ENCODE measurements at places on chromosomes 7 and 10.

DNA sequence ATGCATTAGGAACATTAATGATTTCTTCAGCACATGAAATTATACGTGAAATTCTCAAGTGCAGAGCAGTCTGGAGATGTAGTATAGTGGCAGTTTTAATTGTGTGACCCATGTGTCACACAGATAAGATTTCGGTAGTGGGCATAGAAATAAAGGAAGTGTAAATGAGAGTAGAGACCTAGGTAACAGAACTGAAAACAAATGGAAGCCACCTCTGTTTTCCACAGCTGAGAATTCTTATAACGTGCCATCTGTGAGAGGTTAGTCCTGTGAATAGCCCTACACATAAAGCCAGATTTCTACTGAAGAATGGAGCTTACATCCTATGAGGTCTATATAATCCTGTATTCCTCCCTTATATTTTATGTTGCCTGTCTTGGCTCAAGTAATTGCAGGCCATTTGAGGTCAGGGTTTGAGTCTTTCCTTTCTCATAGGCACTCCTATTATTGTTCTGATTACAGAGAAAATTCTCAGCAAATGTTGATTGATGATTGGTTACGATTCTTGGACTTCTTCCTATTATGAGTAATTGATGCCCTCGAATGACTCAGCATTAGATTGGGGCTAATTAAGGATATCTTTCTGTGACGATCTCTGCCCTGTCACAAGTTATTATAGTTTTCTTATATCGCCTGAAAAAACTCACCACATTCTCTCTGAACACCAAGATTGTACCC, 258.2 kb downstream of the KIF20B start:
- no peak for DNase-seq

DNA sequence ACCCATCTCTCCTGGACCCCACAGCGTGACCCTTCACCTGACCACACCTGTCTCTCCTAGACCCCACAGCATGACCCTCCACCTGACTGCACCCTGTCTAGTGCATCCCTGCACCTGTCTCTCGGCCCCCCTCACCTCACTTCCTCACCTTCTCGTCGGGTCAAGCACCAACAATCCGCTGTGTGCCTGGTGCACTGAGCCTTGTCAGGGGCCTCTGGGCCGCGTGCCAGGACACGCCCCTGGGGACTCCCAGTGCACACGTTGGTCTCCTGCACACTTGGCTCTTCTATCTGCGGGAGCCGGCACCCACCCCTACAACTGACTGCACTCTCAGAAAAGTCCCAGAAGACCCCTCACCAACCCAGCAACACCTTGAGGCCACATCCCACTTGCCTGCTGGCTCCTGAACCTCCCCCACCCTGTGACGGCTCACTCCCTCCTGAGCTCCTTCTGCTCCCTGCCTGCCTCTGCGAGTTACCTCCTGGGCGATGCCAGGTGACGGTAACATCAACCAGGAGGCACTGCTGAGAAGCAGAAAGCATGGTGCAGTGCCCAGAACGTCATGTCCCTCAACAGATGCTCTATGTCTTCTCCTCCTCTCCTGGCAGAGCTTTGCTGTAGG, 147.6 kb downstream of the DIP2C start:
- no peak for DNase-seq

GRCh38 chr7:129492391-129492790, 9.9 kb upstream of the SMKR1 start:
- no peak for DNase-seq

DNA sequence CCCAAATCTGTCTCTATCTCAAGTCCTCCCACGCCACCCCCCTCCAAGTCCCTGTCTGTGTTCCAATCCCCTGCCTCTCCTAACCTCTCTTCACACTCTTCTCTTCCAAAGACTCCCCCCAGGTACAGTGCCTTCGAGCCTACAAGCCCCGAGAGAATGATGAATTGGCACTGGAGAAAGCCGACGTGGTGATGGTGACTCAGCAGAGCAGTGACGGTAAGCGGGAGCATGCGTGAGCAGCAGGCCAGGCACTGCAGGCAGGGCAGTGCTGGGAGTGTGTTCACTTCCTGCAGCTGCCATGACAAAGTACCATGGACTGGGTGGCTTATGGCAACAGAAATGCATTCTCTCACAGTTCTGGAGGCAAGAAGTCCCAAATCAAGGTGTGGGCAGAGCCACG, 23.4 kb downstream of the ARHGEF5 start:
- no peak for DNase-seq

- DNase-seq: no peak
These were observed 493.1 kb downstream of the PLXNA4 start for GRCh38 chr7:132083126-132083525.

GRCh38 chr10:14173391-14173705, 157.4 kb downstream of the FRMD4A start:
- DNase-seq: no peak

- no peak for DNase-seq
These were observed 5.8 kb upstream of the UPP1 start for GRCh38 chr7:48083114-48083830.

GRCh38 chr10:43050011-43050410, 26.9 kb upstream of the RET start:
- no peak for DNase-seq

DNA sequence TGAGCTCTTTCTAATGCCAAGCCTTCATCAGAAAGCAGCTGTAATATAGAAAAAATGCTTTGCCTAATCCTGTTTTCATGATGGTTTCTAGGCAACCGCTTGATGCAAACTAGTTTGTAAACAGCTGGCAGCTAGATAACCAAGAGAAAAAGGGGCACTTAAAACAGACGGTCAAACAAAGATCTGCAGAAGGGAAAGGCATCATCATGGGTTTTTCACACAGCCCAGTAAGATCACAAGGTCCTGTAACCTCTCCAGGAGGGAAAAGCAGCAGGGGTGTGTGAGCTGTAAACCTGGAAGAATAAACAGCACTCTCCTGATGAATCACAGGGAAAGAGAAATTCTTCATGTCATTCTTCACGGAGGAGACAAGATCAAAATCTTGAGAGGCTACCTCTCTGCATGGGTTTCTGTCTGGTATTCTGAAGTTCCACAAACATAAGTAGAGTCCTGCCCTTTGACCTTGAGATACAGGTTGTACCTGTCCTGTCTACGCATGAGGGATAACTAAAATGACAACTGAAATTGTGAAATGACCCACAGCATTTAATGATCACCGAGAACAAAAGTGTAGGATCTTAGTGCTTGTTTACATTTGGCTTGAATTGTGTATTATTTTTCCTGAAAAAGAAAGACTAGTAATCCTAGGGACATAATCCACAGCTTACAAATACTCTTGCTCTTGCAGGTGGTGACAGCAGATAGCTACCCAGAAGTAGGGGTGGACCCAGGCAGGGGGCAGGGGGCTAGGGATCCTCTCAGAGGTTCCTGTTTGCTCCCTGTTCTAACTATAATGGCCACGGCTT, 48.0 kb downstream of the CREB3L2 start:
- no peak for DNase-seq

DNA sequence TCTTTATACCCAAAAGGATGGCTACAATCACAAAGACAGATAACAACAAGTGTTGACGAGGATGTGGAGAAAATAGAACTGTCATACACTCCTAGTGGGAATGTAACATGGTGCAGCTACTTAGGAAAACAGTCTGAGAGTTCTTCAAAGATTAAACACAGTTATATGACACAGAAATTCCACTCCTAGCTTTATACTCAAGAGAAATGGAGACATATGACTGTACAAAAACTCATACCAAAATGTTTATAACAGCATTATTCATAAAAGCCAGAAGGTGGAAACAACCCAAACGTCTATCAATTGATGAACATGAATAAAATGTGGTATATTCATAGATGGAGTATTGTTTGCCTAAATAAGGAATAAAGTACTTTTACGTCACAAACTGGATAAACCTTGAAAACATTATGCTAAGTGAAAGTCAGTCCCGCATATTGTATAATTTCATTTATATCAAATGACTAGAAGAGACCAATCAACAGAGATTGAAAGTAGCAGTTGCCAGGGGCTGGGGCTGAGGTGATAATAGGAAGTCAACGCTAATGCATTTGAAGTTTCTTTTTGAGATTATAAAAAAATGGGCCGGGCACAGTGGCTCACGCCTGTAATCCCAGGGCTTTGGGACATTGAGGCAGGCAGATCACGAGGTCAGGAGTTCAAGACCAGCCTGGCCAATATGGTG, 61.6 kb upstream of the SRPK2 start:
- DNase-seq: no peak

- no peak for DNase-seq
These were observed 14.9 kb downstream of the ZNF22 start for GRCh38 chr10:45015590-45015989.

- DNase-seq: no peak
These were observed 178.4 kb downstream of the ARHGAP12 start for GRCh38 chr10:31749981-31750840.

DNA sequence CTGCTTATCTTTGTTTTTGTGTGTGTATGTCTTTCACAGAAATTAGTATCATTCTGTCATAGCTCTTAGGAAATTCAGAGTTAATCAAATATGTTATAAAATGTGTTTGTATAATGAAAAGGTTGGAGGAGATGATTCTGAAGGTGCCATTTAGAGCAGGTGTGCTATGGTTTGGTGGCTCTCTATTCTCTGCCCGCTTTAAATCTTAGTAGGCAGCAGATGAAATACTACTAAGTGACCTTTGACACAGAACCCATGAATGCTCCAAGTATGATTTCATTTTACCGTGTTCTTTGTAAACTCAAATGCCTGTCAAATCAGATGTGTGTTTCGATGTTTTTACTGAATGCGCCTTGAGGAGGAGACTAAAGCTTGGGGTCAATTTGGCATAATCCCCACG, 24.5 kb downstream of the ZEB1 start:
- DNase-seq: no peak

GRCh38 chr10:74955796-74956195, 129.4 kb downstream of the KAT6B start:
- no peak for DNase-seq

- DNase-seq: no peak
These were observed 13.4 kb upstream of the COA1 start for GRCh38 chr7:43742692-43743091.

DNA sequence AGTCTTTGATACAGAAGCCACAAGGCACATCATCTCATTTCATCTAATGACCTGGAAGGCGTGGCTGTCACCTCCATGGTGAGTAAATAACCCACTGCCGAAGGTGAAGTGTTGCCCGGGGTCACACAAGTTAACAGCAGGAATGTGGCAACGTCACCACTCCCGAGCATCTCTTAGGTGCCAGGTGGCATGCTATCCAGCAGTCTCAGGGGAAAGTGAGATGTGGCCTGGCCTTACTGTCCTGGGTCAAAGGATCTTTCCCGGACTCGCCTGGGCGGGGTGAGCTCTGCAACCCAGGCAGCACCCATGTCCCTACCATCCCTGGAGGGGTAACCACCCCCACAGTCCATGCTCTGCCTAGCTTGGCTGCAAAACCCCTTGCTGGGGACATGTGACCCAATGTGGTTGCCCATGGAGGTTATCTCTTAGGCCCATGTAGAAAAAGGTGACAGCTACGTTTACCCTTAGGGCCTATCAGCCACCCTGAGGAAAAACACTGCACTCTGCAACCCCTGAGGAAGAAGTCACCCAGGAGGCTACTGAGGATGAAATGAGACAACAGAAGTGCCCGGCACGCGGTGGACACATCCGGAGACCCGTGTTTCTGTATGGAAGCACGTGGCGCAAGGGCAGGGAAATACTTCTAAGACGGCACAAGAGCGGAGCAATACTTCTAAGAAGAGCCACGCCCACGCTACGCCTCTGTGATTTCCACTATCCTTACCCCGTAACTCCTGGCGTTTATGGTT, 52.0 kb downstream of the BAIAP2L1 start:
- DNase-seq: no peak
